ENCODE measurements at places on chromosomes 6 and 20.

DNA sequence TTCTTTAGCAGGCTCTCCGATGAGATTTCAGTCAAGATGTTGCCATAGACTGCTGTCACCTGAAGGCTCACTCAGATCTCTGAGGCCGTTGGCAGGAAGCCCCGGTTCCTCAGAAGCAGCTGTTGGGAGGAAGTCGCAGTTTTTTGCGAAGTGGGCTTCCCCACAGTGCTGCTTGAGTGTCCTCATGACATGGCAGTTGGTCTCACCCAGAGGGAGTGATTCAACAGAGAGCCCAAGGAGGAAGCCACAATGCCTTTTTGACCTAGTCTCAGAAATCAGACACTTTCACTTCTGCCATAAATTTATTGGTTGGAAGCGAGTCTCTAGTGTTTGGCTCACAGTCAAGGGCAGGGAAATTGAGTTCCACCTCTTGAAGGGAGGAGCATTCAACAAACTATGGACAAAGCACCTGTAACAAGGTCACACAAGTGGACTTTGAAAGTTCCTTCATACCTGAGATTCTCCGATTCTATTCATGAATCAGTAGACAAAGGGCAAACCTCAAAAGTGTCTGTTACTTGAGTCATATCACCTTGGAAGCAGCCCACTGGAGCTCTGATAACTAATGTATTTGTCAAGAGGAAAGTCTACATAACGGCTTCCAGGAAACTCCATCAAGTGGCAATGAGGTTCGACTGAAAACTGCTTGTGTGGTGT, 208.3 kb downstream of the TASP1 start:
- no peak for DNase-seq

GRCh38 chr20:18985551-18985950, 172.0 kb downstream of the SCP2D1 start:
- DNase-seq: no peak

DNA sequence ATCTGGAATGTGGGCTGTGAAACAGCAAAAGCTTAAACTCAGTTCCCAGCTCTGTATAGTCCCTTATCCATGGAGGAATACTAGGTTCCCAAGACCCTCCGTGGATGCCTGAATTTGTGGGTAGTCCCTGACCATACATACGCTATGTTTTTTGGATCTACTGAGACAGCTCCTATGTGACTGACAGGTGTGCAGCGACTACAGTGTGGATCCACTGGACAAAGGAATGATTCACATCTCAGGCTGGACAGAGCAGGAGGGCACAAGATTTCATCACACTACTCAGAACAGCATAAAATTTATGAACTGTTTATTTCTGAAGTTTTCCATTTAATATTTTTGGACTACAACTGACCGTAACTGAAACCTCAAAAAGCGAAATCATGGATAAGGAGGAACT, 125.3 kb downstream of the MAP7 start:
- DNase-seq: no peak

GRCh38 chr6:45724511-45724910, 291.1 kb downstream of the CLIC5 start:
- no peak for DNase-seq

- DNase-seq: no peak
These were observed 100.1 kb downstream of the EPB41L2 start for GRCh38 chr6:130962966-130963365.

GRCh38 chr6:13998356-13998755, 73.6 kb downstream of the RNF182 start:
- no peak for DNase-seq

DNA sequence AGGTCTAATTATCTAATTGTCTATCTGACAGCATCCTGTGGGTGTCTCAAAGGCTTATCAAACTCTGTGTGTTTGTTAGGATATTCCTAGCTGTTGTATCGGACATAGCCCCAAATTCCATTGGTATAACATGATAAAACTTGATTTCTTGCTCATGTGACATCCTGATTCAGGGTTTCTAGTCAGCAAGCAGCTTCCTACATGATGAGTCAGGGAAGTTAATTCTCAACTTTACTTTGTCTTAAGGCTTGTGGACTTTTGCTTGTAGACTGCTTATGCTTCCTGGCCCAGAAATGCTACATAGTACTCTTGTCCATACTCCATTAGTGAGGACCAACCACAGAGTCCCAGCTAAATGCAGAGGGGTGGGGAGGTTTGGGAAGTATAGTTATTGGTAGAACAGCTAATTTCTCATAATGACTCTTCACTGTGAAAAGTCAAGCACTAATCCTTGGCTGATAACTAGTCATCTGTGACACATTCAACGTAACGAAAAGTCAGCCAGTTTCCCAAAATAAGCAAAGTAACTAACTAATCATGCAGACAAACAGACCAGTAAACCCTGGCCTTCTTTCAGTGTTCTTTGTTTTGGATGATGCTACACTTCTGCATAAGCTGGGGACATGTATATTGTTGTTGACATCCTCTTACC, 25.8 kb downstream of the NKAIN2 start:
- no peak for DNase-seq

- no peak for DNase-seq
These were observed 71.6 kb upstream of the ADGRF4 start for GRCh38 chr6:47626782-47627181.

DNA sequence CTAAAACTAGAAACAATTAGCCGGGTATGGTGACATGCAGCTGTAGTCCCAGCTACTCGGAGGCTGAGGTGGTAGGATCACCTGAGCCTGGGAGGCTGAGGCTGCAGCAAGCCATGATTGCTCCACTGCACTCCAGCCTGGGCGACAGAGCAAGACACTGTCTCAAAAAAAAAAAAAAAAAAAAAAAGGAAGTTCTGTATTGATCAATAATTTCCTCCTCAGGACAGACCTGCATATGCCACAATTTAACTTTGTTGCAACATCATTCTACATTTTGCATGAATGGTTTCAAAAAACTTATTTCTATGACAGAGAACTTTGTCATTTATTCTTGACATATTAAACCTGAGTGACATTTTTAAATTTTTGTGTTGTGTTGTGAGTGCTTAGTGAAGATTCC, 5.5 kb downstream of the DNAJC5 start:
- no peak for DNase-seq

DNA sequence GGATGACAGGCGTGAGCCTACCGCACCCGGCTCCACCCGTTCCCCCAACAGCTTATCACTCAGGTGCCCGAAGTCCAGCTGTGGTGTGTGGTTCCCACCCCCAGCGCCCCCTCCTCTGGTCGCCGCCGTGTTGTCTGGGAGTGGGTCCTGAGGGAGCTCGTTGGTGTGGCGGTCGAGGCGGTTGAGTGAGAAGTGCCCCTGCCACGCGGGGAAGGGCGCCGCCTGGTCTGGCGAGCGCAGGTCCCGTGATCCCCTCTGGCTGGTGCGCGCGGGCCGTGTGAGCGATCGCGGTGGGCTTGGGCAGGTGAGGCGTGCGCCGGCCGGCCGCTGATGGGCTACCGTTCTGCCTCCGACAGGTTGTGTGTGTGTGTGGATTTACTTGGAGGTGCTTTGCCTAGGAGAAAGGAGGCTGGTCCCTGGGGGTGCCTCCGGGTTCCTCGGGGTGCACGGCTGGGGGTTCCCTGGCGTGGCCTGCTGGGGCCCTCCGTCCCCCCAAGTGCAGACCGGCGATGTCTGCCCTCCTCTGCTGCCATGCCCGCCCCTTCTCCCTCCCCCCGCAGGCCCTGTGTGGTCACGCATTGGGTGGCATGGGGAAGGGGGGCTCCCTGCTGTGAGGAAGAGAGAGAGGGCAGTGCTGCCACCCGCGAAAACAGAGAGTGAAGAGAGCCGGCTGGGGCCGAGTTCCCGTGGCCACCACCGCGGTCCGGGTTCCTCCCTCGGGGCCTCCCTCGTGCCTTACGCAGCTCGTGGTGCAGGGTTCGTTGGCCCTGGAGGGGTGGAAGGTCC, 336.0 kb upstream of the DEFB115 start:
- DNase-seq: no peak

- no peak for DNase-seq
These were observed 105.0 kb downstream of the CD109 start for GRCh38 chr6:73800997-73801396.

- DNase-seq: no peak
These were observed 27.5 kb upstream of the CEP85L start for GRCh38 chr6:118678866-118679265.

- no peak for DNase-seq
These were observed 26.0 kb downstream of the PTPRA start for GRCh38 chr20:2899243-2899642.

- DNase-seq: no peak
These were observed 23.2 kb downstream of the ID4 start for GRCh38 chr6:19860235-19860877.

DNA sequence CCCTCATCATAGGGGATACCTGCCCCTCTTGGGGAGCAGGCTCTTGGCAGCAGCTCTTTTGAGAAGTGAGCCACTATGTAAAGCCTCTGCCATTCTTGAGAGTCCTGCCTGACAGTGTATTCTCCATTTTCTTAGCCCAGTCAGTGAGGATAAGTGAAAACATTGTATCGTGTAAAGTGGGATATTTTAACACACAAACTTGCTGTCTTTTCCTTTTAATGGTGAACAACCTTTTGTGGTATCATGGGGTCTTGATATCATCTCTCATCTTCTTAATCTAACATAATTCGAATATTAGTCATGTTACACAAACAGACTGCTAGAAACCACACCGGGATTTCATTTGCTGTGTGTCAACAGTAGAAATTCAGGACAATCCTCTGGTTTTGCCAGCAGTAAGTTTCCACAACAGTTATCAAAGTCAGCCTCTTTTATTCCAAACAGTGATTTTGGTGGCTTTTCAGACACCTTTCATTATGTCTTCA, 136.2 kb downstream of the HIVEP1 start:
- DNase-seq: no peak

GRCh38 chr6:23870496-23870895, 255.5 kb upstream of the NRSN1 start:
- no peak for DNase-seq

DNA sequence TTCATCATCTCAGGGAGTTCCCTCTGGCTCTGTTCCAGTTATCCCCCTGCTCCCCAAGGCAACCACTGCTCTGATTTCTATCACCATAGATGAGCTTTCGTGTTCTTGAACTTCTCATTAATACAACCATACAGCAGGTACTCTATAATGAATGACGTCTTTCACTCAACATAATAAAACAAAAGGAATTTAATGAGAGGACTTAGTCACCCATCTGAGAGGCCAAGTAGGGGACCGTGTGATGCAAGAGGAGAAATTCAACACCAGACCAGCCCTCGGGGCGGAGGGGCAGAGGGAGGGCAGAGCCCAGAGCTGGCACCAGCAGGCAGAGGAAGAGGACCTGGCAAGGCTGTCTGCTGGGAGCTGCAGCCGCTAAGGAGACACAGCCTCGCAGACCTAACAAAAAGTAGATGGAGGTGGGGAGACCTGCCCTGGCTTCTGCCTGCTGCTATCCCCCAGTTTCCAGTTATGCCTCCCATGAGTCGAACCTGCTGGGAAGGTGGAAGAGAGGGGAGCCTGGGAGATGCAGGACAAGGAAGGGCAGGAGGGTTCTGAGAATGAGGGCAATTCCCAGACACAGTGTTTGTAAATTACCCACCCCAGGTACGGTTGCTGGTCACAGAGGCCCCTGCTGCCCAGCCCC, 13.8 kb downstream of the CCN5 start:
- no peak for DNase-seq

DNA sequence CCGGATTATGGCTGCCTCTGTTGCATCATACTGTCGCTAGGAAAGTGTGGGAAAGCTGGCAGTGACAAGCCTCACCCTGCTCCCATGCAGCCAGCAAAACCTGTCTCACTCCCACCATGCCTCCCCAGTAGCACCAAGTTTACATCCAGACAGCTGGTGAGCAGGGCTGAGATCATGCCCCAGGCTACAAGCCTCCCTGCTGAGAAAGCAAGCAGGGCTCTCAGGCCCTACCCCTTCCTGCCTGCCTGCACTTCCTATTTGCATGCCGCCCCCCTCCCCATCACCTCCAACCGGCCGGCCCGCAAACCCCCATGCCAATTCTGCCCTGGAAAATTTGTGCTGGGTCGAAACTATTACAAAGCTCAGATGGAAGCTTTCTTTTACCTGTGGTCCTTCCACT, 408.2 kb upstream of the FKBP1C start:
- no peak for DNase-seq

DNA sequence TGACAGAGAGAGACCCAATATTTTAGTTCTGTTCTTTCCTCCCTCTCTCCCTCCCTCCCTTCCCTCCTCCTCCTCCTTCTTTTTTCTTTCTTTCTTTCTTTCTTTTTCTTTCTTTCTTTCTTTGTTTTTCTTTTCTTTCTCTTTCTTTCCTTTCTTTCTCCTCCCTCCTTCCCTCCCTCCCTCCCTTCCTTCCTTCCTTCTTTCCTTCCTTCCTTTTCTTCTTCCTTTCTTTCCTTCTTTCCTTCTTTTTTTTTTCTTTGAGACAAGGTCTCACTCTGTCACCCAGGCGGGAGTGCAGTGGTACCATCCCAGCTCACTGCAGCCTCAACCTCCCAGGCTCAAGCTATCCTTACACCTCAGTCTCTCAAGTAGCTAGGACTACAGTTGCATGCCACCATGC, 28.4 kb downstream of the ARHGAP40 start:
- DNase-seq: no peak

- no peak for DNase-seq
These were observed 86.2 kb downstream of the RAMACL start for GRCh38 chr6:166500246-166500645.

DNA sequence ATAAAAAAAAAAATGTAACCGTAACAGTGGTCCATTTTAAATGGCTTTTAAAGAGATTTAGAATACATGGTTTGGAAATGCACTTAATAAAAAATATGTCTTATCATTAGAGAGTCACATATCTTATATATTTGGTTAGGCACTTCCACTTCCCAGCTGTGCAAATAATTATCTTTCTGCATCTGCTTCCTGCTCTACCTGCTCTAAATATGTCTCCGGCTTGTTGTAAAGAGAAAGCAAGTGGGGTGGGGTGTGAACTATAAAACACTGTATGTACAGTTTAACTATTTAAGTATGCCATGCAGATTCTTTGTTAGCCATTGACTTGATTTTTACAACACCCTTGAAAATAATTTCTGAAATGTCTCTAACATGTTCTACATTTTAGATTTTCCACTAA, 106.3 kb downstream of the NKAIN2 start:
- DNase-seq: no peak

- DNase-seq: peak; percentile 17
These were observed 21.1 kb downstream of the RTN4IP1 start for GRCh38 chr6:106608080-106608668.

- no peak for DNase-seq
These were observed 129.8 kb downstream of the FOXO3 start for GRCh38 chr6:108690326-108691049.

DNA sequence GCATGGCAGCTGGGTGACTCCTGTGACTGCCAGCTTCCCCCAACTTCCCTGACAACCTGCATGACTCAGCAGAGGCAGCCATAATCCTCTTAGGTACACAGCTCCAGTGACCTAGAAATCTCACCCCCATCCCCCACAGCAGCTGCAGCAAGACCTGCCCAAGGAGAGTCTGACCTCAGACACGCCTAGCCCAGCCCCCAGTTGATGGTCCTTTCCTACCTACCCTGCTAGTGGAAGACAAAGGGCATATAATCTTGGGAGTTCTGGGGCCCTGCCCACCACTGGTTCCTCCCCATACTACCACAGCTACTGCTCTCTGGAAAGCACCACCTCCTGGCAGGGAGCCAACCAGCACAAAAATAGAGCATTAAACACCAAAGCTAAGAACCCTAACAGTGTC, 90.2 kb downstream of the F13A1 start:
- no peak for DNase-seq

All from effector CD4-positive, alpha-beta T cell (primary cell).